NCI-H2171 treated with DMSO at 0.1 percent for 48 hours (cell line): ENCODE measurements at places on chromosomes 12 and 14.
A peak's percentile ranks its signal among the peaks of the same experiment; 100 is the strongest.

DNA sequence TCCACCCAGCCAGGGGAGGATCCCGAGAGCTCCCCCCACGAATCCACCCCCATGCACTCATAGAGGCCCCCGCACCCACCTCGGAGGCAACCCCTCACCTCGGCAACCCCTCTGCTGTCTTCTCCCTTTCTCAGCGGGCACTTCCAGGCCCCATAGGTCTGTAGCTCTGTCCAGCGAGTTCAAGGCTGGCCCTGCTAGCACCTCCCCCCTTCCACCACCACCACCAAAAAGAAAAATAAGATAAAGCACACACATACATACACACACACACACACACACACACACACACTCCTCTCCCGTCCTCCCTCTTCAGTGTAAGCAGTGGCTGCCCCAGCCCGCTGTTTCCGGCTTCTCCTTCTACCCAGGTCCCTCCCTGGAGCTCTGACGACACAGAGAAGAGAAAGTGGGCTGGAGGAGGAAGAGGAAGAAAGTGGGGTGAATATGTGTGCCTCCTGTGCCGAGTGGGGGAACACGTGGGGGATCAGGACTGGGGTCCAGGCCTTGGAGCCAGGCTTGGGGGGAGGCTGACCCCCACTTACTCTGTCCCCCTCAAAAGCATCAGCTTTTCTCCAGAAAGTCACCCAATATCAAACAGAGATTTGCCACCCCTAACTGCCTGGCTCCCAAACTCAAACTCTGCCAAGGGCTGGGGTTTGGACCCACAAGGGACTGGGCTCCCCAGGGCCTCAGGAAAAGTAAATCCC lies at the start of gene STAT6:
Gene STAT6, minus strand, starts transcription at position 332 of the 704 bp plus-strand sequence. CDS start 3,084 bp downstream, outside the sequence.
- no peak for DNase-seq

- peak; percentile 59 for DNase-seq
Measured at GRCh38 chr12:71439613-71440344, at the start of gene LGR5. Gene LGR5, plus strand, starts transcription at chr12:71439798. Its CDS starts 283 bp downstream, at chr12:71440081.

- no peak for DNase-seq
Measured at GRCh38 chr14:22178333-22178839, 410.6 kb downstream of the DAD1 start.

- DNase-seq: no peak
Measured at GRCh38 chr12:94628369-94628768, 22.0 kb downstream of the TMCC3 start.
